ENCODE measurements at places on chromosomes 12 and 14.

DNA sequence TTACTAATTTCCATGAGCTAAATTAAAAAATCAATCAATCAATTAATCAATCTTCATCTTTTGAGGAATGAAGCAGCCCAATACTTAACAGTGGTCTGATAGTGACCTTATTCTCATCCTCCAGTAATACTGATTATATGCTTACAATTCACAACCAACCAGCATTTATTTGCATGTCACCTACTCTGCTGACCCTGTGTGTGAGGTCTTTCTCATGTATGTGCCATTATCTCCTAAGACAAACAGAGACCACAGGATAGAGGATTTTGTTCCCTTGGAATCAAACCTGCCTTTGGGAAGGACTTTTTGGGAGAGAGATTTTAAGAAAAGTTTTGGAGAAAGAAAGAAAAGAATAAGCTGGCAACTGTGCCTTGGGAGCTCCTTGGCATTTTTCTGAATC is 197.2 kb downstream of the NRXN3 start:
- DNase-seq = no peak

GRCh38 chr14:74663884-74664283 is 49.0 kb downstream of the AREL1 start:
- no peak for DNase-seq

DNA sequence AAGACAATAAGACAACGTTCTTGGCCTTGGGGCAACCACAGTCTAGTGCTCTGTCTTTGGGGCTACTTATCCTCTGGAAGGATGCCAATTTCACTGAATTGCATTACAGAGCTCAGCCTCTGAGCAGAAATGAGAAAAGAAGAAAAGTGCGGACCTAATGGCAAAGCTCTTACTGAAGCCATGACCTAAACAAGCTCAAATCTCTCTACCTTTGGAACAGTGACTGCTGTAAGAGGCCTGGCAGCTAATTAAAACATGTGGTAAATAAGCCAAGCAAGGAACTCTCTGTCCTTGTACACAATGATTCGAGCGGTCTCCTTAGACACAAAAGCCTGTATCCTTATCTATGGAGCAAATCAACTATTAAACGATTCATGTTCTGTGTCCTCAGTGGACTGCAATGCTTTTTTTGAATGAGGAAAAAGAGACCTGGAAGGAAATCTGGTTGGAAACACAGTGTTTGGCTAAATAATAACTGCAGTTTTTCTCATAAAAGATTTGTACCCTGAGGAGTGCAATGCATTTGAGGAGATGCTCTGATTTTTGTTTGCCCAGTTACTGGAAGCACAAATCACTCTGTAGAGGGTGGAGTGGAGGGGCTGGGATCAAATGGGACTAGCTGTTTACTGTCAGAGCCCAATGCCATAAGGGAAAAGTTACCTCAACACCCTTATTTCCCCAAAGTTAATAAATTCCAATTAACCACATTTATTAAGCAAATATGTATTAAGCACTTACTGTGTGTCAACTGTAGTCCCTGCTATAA is 113.9 kb downstream of the NDUFA12 start:
- no peak for DNase-seq

GRCh38 chr12:59823567-59823966 is 227.7 kb downstream of the SLC16A7 start:
- DNase-seq = no peak

DNA sequence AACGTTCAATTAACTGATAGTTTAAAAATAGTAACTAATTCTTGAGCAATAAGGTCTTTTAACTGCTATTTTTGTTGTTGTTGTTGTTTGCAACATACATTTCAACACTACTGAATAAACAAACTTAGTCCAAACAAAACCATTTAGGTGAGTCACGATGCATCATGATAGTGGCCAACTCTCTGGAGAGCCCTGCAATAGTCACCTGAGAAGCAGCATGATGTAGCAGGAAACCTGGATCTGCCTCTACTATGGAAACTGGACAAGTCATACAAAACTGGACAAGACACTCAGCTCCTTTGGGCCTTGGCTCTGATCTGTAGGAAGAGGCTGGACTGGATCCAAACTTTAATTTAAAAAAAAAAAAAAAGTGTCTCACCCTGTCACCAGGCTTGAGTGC is 117.3 kb downstream of the MED13L start:
- no peak for DNase-seq

DNA sequence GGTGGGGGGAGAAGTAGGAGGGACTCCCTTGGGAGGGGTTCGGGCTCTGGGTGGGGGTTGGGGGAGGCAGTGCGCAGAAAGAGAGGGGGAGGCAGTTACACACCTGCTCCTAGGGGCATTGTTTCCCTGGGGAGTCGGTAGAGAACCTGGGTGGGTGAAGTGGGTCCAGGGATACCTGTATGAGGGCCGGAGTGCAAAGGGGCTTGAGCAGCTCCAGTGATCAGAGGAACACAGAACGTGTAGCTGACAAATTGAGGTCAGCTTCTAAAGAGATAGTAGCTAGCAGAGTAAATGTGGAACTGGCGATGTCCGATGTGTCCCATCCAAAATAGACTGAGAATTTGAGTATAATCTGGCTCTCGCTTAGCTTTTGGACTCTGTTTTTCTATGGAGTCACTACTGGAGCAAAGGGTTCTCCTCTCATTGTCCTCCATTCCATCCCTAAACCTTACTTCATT is 502 bp downstream of the SMARCD1 start:
- no peak for DNase-seq

DNA sequence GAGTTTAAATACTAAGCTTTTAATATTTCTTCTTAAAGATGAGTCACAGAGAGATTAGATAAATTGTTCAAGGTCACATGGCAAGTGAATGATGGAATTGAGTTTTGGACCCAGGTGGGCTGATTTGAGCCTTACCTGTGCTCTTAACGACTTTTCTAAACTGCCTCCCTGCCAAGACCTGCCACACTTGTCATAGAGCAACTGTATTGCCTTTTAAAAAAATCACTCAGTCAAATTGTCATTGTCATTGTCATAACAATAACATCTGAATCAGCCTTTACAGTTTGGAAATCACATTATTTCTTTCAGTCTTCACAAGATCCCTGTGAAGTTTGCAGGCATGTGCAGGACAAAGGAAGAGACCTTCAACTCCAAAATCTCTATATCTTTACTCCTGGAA is 25.7 kb downstream of the SLC4A8 start:
- DNase-seq = no peak

DNA sequence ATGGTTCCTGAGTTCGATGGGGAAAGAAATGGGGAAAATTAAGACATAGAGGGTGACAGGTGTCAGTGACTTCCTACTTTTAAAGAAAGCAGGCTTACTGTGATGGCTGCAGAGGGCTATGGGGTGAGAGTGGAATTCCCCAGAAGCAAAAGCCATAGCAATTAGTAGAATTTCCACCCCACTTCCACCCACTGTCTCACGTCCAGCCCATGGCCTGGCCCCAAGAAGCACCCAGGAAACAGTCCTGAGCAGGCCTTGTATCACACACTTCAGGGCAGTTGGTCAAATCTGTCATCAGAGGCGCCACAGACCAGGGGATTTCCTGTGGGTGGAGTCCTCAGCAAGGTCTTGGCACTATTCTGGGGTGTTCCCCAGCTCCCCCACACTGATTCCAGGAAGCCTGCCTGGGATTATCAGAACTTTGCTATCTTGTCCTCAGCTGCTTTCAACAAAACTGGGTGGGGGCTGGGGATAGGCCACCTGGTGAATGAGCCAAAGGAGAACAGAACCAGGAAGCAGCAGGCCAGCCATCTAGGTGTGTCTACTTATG is 120.1 kb upstream of the CCND2 start:
- no peak for DNase-seq

GRCh38 chr14:47186486-47186885 is 488.9 kb downstream of the MDGA2 start:
- DNase-seq = no peak

DNA sequence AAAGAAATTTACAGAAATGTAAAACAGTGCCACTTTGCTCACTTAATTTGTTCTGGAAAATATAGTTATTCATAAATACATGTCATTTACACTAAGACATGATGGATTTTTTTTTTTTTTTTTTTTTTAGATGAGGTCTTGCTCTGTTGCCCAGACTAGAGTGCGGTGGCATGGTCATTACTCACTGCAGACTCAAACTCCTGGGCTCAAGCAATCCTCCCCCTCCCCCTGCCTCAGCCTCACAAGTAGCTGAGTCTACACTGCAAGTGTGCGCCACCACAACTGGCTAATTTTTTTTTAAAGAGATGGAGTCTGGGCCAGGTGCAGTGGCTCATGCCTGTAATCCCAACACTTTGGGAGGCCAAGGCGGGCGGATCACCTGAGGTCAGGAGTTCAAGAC is 101.2 kb downstream of the PPP2R5C start:
- DNase-seq = no peak

DNA sequence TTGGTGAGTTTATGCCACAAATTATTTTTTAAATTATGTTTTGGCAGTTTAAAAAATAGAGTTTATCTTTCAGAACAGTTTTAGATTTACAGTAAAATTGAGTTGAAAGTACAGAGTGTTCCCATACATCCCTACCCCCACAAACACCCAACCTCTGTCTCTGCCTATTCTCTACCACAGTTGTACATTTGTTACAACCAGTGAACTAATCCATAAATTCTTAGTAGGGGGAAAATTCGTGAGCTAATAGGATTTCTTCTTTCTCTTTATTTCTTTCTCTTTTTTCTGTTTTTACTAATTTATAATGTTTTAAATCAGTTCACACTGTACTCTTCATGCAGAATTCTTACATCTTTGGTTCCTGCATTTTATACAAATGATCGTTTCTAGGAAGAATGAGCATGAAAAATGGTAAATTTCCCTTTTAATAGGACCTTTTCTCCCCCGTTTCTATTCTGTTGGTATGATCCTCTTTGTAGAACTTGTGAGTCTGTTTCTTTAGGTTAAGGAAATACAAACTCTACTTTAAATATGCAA is 56.7 kb downstream of the MIPOL1 start:
- DNase-seq = no peak

DNA sequence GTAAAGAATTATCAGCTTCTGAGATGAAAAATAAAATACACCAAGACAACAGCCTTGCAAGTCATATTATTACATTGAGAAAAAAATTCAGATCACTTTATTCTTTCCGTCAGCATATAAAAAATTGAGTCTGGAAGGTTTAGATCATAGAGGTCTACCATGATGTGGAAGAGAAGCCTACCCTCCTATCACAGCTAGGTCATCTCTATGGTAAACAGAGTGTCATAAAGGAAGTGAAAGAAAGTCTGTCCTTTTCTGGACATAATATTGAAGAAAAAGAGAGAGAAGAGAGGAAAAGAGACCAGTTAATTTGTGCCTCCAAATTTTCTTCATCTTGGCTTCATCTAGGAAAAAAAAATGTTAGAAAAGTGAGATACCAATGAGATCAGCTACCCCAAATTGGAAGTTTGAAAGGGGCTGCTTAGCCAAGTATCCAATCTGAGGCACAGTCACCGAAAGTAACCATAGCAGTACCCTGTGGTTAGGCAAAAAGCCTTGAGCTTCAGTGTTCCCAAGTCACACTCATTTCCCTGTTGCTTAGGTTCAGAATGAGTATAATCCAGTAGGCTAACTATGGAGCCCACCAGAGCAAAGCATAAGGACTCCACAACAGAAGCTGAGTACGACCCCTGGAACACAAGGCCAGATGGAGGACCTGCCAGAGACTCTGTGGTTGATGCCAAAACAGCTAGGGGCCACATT is 38.1 kb downstream of the DUSP6 start:
- no peak for DNase-seq
